ENCODE measurements at places on chromosomes 3 and 15.
A peak's percentile ranks its signal among the peaks of the same experiment; 100 is the strongest.

GRCh38 chr3:147424581-147425387 lies 15.6 kb downstream of the ZIC1 start:
- DNase-seq, result no peak

DNA sequence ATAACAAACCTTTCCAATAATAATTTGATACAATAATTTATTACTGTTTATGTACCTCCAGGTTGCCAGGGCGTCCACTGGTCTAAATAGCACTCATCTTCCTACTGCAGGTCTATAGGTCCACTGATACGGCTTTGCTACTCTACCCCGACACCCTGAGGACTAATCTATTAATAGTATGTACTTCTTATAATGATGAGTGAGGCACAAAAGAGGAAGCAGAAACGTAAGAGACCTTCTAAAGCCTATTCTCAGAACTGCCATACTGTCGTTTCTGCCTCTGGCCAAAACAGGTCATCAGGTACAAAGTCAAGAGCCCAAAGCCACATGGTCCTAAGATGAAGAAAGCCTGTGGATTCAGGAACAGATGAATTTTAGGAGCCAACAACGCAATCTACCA lies 163.2 kb upstream of the GRM7 start:
- no peak for DNase-seq

DNA sequence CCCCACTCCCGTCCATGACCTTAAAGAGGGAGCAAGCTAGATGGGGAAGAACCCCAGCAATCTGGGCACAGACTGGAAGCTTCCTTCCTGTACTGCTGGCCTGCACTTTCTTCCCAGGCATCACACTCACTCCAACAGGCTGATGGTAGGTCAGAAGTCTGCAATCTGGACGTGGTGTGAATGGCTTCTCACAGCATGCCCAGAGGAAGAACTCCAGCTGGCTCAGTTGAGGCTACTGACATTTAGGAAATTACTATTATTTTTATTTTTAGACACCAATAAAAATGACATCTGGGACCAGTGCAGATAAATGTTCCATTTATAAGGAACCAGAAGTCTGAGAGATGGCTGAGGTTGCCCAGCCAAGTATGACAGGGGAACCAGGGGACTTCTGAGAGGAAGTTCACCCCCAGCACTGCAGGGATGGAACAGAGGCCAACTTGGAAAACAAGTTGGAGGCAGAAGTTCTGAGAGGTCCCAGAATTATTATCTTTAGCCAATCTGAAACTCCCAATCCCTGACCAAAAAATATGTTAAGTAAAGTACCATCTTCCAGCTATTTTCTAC lies 163.8 kb upstream of the CTNNB1 start:
- no peak for DNase-seq

DNA sequence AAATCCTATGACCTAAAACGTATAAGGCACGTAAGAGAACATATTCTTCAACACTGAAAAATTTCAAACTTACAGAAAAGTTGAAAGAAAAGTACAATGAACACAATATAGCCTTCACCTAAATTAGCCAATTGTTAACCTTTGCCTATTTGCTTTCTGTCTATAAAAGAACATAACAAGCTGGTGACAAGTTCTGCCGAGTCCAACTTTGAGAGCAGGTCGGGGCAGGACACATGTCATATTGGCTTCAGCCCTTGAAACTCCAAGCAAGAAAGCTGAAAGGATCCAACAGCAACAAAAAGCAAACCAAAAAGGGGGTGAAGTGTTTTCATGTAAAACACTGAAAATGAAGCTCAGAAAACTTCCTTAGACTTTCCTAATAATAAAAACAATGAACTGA lies 59.1 kb downstream of the TBC1D2B start:
- DNase-seq, result no peak

DNA sequence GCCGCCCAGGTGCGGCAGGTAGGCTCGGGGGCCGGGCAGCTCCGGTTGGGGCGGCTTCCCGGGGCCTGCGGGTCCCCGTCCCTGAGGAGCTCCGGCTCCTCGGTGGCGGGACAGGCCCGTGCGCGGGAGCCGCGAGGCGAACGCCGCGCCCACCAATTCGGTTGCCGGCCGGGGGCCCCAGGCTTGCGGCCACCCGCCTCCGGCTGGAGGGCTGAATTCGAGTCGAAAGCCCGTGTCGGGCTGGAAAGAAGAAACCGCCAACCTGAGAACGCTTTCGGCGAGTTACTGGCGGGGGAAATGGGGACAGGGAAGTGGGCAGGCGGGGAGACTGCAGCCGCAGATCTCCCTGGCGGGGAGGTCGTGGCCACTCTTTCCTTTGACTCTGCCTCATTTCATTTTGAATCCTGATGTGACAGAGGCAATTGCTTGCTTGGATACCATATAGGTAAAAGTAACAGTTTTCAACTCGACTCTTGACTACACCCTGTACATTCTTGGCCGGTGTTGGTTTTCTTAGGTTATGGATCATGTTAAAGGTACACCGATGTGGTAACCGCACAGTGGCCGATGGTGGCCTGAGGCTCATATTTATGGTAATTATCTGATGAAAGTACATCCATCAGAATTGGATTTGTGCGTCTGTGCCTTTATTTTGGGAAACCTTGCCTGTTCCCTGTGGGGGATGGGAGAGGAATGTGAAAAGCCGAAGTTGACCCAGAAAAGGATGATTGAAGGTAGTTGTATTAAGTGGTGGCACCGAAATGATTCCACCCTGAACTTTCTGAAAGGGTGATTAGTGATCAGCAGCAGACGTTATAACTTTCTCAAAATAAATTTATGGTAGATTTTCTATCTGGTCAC lies 1.7 kb downstream of the B3GNT5 start:
- peak; percentile 45 for DNase-seq

GRCh38 chr3:47193871-47194859 lies 30.3 kb upstream of the SETD2 start:
- DNase-seq, result no peak

DNA sequence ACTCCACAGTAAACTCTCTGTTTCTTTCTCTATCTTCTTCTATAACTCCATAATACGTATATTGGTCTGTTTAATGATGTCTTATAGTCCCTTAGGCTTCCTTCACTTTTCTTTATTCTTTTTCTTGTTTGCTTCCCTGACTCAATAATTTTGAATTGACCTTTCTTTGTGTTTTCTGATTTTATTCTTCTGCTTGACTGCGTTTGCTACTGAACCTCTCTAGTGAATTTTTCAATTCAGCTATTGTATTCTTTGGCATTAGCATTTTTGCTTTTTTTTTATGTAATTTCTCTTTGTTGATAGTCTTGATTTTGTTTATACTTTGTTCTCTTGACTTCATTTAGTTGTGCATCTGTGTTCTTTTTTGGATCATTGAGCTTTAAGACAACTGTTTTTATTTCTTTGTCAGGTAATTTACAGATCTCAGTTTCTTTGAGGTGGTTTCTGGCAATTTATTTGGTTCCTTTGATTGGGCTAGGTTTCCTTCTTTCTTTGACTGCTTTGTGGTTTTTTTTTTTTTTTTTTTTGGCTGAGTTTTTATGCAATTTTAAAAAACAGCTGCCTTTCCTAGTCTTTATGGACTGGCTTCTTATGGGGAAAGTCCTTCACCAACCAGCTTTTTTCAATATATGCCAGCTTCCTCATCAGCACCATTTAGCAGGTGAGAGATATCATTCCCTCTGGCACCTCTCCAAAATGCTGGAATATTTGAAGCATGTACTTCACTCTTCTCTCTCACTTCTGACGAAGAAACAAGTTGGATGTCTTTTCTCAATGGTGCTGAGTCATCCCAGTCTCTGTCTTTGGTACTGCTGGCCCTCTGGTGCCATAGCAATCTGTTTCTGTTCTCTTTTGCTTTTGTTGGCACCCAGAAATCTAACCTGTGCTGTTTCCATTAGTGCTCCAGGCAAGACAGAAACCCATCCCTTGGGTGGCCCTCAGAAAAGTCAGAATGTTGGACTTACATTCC lies 17.6 kb downstream of the RSRC1 start:
- DNase-seq, result no peak

DNA sequence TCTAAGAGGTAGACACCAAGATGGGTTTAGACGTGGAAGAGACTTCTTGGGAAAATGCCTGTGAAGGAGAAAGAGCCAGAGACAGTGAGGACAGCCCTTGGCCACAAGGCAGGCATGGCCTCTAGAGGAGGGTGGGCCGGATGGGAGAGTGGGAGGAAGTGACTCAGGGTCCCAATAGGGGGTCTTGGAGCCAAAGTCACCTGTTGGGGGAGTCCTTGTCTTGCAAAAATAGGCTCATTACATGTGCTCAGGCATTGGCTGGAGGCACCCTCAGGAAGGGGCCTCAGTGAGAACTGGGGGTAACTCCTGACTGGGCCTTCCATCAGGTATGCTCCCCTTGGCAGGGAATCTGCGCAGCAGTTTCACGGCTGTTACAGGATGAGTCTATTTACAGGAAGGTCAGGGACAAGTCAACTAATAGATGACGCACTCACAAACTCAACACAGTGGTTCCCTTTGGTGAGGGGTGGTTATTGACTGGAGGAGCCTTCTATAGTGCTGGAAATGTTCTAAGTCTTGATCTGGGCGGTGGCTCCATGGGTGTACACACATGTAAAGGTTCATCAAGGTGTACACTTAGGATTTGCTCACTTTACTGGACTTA lies 259.6 kb downstream of the XXYLT1 start:
- DNase-seq, result no peak

DNA sequence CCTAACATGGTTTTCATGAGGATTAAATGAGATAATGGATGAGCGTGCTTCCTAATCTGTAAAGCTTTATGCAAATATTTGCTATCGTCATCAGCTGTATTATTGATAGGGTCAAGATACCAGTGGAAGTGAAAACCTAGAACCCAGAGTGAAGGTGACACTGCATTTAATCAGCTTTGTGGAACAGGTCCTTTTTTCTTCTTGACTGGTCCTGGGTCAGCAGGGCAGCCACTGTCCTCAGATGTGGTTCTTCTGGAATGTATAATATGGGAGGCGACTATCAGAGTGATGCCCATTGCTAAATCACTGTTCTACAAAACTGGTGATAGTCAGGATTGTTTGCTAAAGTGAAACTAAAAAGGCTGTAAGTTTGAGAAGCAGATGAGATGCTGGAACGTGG lies 41.4 kb downstream of the SORD start:
- DNase-seq, result no peak

- peak; percentile 79 for DNase-seq
These were observed 16.9 kb downstream of the SLC24A1 start for GRCh38 chr15:65638681-65639089.

DNA sequence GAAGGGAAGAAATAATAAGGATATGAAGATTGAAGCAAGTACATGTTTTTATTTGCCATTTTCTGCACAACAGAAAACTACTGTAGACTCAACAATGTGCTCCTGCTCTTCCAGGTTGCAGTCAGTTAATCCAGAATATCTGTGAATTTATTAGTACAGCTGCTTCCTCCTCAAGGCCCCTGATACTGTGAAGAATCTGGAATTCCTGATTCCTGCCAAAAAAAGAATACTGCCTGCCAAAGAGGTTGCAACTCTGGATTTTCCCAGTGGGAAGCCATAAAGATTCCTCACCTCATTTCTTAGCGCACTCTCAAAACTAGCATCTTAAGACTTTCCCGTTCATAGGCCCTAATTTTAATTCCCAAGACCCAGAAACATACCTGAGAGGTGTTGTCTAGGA lies 33.6 kb upstream of the LRRC3B start:
- DNase-seq, result no peak

DNA sequence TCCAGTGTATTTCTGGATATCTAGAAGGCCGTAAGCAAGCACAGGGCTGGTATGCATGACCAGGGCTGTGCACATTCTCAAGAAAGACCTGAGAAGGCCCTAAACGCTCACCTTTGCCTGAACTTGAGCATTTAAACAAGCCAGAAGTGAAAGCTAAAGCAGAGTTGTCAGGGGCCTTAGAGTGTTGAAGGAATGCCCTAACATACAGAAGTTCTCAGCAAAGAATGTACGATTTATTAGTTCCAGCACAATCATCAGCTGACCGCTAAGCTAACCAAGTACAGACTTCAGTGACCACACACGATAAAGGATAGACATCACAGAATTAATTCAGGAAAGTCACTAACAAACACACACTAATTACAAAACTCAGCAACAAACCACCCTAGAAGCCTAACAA lies 8.7 kb downstream of the HLTF start:
- no peak for DNase-seq

- no peak for DNase-seq
These were observed 12.1 kb downstream of the ZDHHC19 start for GRCh38 chr3:196198771-196199753.

GRCh38 chr3:122392868-122393844 lies 9.2 kb downstream of the FAM162A start:
- DNase-seq, result peak; percentile 74

DNA sequence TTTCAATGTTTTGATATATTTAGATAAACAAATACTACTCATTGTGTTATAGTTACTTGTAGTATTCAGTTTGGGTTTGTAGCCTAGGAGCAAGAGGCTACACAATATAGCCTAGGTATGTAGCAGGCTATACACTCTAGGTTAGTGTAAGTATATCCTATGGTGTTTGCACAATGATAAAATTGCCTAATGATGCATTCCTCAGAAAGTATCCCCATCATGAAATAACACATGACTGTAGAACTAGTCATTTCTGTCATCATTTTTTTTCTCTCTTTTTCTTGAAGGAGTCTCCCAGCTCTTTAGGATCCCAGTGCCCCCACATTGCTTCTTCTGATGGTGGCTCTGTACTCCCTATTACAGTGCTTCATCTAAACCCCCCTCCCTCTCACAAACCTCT lies 157.7 kb upstream of the CADPS start:
- DNase-seq, result no peak

DNA sequence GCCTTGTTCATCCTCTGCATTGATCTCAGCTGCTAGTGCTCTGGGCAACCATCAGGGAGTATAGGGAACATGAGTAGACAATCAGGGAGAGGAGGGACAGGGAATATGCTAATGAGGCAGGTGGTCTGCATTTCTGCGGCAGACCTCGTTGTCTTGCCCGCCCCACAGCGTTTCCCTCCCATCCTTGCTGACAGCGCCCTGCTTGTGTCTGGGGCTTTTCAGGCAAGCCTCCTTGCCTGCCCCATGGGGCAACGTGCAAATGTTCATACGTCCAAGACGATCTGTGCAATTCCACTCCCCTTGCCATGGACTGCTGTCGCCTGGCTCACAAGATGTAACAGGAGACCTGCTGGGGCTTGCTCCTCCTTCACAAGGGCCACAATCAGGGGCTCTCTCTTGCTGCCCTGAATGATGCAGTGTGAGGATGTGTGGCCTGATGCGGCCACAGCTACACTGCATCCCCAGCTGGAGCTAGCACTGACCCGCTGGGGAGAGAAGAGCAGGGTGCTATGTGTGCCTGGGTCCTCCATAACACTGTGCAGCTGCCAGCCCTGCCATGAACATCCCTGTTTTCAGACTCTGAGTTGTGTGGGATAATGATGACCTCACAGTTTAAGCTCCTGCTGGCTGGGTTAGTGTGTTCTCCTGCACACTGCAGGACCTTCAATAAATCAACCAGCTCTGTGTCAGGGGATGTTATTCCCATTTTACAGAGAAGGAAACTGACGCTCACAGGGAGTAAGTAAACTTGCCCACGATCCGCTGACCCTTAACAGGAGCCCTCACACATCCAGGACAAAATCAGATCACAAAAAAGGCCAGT lies 211.3 kb downstream of the KLF13 start:
- no peak for DNase-seq

GRCh38 chr15:76150971-76151598 lies 91.3 kb downstream of the TMEM266 start:
- DNase-seq, result peak; percentile 68
